ENCODE measurements at places on chromosomes 1 and 21.

DNA sequence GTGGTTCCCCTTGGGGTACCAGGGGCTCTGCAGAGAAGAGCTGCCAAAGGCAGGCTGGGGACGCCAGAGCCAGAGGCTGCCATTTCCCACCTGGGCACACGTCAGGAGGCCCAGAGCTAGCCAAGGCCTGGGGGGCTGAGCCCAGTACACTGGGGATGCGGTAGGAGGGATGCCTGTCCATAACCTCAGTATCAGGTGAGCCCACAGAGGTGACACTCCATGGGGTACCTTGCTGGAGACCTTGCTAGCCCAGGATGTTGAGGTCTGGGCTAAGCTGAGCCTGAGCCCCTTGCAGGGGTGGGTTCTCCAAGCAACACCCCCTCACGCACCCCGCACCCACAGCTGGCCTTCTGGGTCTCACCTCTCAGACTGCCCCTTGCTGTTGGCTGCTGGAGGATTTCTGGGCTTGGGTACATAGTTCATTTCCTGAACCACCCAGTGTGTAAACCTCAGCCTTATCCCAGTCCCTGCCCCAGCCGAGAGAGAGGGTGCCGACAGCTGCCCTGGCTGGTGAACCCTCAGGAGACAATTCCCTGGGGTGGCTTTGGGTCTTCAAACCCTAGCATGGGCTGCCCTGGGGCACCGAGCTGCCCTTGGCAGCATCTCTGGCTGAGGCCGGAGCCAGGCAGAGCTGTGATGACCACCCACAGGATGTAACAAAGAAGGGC, 92.5 kb upstream of the VAMP3 start:
- no peak for DNase-seq

DNA sequence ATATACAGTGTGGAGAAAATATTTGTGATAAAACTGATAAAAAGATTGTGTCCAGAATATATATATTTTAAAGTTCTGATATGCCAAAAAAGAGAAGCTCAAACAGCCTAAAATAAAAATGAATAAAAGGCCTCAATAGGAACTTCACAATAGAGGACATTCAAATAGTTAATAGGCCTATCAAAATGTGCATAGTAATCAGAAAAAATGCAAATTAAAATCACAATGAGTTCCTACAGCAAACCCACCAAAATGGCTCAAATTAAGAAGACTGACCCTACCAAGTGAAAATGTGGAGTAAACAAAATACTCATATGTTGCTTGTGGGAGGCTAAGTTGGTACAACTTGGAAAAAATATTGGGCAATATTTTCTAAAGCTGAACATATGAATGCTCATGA, 57.6 kb upstream of the COG2 start:
- no peak for DNase-seq

DNA sequence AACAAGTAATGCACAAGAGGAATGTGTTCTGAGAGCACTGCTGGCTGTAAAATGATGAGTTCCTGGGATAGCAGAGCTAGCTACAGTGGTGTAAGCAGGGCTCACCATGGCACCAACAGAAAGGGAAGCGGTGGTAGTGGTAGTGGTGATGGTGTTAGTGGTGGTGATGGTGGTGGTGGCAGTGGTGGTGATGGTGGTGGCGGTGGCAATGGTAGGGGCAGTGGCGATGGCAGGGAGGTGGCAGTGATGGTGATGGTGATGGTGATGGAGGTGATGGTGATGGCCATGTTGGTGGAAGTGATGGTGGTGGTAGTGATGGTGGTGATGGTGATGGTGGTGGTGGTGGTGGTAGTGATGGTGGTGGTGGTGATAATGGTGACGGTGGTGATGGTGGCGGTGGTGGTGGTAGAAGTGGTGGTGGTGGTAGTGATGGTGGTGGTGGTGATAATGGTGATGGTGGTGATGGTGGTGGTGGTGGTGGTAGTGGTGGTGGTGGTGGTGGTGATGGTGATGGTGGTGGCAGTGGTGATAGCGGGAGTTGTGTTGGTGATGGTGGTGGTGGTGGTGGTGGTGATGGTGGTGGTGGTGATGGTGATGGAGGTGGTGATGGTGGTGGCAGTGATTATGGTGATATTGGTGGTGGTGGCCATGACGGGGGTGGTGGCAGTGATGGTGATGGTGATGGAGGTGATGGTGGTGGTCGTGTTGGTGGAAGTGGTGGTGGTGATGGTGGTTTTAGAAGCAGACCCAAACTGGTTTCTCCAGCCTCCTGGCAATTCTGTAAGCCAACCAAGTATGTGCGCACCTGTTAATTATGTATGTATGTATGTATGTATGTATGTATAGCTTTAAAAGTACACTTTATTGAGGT, 254.1 kb downstream of the TRABD2B start:
- DNase-seq = no peak

DNA sequence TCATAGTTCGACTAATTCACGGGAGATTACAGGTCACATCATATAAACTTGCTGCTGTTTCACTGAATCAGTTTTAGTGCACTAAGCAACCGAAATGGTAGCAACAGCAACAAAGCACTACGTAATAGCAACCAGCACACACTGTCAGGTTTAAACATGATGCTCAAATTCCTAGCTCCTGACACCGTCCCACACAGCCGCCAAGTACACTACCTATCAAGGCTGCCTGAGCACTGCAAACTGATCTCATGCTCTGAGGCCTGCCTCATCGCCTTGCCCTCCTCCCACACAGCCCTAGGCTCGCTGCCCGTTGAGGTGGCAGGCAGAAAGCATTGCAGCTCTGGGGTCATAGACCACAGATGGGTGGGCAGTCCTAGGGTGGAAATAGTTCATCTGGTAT, 12.4 kb downstream of the LAMC2 start:
- DNase-seq = peak; percentile 25

- no peak for DNase-seq
Measured at GRCh38 chr1:63000508-63000907, 216.6 kb downstream of the ATG4C start.

DNA sequence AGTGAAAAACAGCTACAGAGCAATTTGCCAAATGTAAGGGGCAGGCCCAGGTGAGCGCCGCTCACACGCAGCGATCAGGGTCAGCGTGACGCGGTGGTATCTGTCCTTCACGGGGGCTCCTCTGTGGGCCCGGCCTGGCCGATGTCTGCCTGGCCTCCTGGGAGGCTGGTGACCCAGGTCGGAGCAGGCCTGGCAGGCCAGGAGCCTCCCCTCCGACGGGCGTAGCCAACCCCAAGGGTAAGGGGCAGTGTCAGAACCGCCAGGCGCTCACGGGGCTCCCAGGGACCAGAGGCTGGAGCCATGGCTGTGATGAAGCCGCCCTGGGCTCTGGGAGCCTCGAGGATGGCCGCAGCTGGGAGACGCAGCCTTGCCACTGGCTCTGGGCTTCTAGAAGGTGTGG, 72.1 kb downstream of the MORN1 start:
- no peak for DNase-seq

- DNase-seq = no peak
Measured at GRCh38 chr1:32864375-32865019, 6.2 kb downstream of the FNDC5 start.

DNA sequence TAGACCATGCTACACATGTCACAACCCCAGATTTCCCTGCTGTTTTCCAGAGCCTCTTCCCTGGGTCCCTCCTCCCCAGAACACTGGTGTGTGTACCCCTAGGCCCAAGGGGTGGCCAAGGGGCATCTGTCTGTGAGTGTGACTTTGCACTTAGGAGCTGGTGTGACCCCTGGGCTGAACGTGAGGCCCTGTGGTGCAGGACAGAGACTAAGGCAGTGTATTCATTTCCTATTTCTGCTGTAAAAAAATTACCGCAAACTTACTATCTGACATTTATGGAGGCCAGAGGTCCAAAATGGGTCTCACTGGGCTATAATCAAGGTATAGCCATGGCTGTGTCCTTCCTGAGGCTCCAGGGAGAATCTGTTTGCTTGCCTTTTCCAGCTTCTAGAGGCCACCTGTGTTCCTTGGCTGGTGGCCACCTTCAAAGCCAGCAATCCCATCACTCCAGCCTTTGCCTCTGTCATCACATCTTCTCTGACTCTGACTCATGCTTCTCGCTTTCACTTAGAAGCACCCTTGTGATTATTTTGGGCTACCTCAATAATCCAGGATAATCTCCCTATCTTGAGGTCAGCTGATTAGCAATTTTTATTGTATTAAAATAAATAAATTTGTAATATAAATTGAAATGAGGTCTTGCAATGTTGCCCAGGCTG, 24.0 kb upstream of the ELOA start:
- no peak for DNase-seq

DNA sequence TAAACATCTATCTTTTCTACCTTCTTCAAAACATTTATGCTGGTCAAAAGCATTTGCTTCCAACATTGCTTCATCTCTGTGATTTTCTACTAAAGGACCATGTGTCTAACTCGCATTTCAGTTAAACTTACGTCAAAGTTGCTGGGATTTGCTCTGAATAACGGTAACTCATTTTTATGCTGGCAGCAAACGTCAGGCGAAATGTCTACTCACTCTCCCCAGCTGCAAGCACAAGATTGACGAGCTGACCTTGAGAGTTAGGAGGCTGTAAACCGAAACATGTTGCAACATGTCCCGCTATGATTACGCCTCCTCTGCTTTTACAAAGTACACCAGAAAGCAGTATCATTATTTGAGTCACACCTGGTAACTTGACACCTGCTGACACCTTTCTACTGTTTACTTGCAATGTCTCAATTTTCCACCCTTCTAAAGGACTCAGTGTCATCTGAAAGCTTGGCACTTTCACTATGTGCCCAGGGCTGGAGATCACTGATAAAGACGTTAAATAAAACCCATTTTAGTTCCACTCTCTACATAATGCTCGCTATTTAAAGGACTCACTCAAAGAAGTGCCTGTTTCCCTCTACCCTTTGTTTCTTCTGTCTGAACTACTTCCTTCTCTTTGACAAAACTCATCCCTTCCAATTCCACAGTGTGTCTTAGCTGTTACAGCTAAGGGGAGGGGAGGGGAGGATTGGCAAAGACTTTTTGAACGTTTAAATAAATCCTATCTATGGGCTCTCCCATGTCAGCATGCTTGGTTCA, 111.9 kb downstream of the PTPN14 start:
- peak; percentile 79 for DNase-seq

DNA sequence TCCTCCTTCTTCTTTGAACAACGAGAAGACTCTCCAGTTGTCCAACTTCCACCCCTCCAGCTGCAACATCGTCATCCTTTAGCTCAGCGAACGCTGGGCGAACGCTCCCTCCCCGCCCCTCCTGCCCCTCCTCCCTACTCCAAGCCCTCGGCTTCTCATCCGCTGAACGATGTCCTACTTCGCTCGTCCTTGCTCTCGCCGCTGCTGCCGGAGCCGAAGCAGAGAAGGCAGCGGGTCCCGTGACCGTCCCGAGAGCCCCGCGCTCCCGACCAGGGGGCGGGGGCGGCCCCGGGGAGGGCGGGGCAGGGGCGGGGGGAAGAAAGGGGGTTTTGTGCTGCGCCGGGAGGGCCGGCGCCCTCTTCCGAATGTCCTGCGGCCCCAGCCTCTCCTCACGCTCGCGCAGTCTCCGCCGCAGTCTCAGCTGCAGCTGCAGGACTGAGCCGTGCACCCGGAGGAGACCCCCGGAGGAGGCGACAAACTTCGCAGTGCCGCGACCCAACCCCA, at the start of gene BCAN:
BCAN (plus strand) TSS at position 357 of the 504 bp plus-strand sequence. CDS start 3,938 bp downstream, outside the sequence.
- DNase-seq = no peak

DNA sequence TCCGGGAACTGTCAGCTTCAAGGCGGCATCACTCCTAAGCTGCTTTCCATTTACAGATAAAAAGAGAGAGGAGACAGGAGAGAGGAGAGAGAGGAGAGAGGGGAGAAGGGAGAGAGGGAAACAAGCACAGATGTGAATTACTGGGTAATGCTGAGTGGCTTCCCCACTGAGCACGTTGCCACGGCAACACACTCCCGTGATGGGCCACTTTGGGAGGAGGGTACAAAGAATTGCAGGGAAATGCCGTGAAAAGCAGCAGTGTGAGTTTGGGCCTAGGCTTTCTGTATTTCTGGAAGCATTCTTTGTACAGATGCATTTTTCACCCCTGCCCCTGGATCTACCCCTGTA, 128.0 kb upstream of the IRF2BP2 start:
- no peak for DNase-seq

DNA sequence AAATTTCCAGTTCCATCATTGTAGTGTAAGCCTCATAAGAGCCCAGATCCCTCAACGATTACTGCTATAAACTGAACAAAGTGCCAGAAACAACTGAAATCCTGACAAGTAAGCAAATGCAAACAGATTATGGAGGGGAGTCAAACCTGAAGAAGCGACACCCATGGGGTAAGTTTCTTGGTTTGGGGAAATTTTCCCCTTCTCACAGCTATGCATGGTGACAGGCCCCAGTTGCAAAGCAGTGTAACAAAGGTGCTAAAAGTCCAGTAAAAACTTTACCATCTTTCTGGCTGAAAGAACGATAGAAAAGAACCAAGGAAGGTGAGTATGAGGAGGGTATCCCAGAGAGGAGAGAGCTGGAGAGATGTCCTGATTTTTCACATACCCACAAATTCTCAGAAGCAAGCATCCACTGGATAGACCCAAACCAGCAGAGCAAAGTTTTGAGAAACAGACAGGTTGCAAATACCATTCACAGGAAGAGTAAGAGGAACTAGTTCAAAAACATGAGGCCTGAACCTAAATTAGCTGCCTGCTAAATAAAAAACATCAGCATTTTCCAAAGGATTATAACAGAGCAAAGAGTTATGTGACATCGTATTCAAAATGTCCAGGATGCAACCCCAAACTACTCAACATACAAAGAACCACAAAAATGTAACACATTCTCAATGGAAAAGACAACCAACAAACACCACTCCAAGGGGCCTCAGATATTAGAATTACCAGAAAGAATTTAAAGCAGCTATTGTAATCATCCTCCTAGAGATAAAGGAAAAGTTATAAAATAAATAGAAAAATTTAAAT, 14.5 kb downstream of the SCYL3 start:
- no peak for DNase-seq

- DNase-seq = no peak
Measured at GRCh38 chr1:67312615-67313014, 4.9 kb downstream of the IL12RB2 start.

GRCh38 chr1:151718011-151718431, 1.4 kb upstream of the CELF3 start:
- DNase-seq = no peak

GRCh38 chr1:31510304-31510703, 66.0 kb upstream of the TINAGL1 start:
- no peak for DNase-seq

- no peak for DNase-seq
Measured at GRCh38 chr1:34885405-34886247, 26.1 kb upstream of the SMIM12 start.

- DNase-seq = no peak
Measured at GRCh38 chr1:111559736-111560279, 56.4 kb upstream of the ADORA3 start.

- no peak for DNase-seq
Measured at GRCh38 chr1:51962486-51963356, 27.8 kb downstream of the RAB3B start.

- no peak for DNase-seq
Measured at GRCh38 chr1:64049900-64050540, 153.4 kb upstream of the UBE2U start.

GRCh38 chr1:170407138-170407537, 124.8 kb upstream of the GORAB start:
- DNase-seq = no peak

DNA sequence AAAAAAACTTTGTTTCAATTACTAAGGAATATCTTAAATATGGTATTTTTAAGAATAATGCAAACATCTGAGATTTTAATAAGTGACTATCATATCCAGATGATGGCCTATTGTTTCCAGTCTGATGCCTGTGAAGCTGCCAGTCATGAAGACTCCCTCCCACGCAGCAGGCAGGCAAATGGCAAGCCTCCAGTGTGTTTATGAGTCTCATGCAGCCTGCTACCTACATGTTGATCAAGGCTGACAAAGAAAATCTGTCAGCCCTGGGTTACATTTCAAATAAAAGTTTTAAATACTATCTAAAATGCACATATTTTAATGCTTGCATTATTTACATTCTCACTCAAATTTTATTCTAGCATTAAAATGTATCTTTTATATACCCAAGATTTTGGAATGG, 137.6 kb upstream of the RNPC3 start:
- DNase-seq = no peak
